ENCODE measurements at places on chromosomes 1 and 21.
A peak's percentile ranks its signal among the peaks of the same experiment; 100 is the strongest.

GRCh38 chr1:230408971-230409370 is 17.2 kb downstream of the PGBD5 start:
- no peak for DNase-seq

DNA sequence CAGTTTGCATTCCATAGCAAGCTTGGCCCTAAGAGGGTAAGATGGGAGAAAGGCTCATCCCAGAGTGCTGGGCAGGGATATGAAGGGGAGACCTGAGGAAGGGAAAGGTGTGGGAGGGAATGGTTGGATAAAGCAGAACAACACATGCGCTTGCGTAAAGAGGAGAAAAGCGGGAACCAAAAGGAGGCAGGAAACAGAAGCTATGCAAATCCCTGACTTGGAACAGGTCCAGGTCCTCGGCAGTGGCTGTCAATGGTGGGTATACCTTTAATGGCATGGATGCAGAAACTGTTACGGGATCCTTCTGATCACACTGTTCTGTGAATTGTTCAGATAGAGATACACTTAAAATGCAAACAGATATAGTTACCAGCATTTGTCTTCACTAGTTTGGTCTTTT is 455.6 kb downstream of the SIPA1L2 start:
- DNase-seq: no peak

GRCh38 chr1:248111157-248111556 is 16.2 kb downstream of the OR2L13 start:
- no peak for DNase-seq

- peak; percentile 55 for DNase-seq
Observed at GRCh38 chr1:36224537-36225282, 467 bp downstream of the THRAP3 start.

DNA sequence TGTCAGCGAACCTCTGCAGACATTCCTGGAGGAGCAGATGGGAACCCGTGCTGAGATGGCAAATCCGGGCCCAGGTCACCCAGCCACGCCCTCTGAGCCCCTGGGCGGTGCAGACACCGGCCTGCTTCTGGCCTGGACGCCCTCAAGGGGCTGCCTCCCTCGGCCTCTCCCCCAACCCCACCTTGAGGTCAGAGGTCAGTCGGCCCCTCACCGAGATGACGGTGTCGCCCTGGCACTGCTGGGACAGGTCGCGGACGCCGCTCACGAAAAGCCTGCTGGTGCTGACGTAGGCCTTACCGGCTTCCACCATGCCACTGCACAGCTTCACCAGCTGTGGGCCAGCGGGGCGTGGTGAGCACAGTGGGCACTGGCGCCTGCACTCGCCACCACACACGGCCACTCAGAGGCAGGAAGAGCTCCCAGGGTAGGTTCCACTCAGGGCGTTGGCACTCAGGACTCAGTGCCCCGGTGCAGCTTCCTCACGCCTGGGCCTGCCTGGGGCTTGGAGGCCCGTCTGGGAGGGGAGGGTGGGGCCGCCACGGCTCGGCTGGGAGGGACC is 4.7 kb downstream of the ACAP3 start:
- no peak for DNase-seq

DNA sequence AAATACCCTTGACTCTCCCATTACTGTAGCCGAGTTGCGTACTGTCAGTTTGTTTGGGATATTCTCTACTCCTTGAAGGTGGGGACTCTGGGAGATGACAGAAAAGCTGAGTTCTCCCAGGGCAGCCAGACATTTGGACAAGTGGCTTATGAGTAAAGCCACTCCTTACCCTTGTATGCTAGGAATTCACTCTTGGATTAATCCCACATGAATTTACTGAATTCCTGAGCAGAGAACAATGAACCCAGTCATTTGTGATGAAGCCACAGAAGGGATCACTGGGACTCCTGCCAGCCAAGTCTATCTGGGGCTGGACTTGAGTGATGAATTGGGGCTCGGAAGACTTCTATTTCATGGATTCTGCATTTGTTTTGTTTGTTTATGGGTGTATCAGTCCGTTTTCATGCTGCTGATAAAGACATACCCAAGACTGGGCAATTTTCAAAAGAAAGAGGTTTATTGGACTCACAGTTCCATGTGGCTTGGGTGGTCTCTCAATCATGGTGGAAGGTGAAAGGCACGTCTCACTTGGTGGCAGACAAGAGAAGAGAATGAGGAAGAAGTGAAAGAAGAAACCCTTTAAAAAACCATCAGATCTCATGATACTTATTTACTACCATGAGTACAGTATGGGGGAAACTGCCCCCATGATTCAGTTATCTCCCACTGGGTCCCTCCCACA is 25.1 kb downstream of the C1orf116 start:
- DNase-seq: no peak

- DNase-seq: no peak
Observed at GRCh38 chr1:201098992-201099677, 13.1 kb downstream of the CACNA1S start.

DNA sequence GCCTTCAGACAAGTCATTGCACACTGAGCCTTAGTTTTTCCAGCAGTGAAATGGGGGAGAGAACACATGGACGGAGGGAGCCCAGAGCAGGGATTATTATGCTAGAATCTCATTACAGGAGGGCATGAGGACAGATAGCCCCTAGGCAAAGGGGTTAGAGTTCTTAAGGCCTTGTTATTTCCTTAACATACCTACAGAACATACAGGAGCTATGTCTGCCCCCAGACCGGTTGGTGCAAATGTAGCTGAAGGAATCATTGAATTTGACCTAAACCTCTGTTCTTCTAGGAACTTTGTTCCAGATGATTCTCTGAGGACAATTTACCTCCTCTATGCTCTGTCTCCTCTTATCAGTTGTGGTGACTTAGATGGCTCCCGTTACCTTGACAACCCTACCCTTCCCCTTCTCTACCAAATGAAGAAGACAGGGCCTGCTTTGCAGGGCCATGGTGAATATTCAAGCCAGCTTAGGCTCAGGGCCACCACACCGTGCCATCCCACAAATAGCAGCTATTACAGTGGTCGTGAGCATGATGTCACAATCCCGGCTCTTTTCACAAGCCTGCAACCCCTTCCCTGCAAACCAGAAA is 156.9 kb downstream of the IGSF21 start:
- no peak for DNase-seq

- no peak for DNase-seq
Observed at GRCh38 chr1:17802164-17802563, 47.0 kb downstream of the ACTL8 start.

GRCh38 chr1:114250683-114251572 is 97.3 kb upstream of the SYT6 start:
- DNase-seq: no peak

- DNase-seq: no peak
Observed at GRCh38 chr1:61210435-61211154, 128.2 kb downstream of the NFIA start.

- DNase-seq: no peak
Observed at GRCh38 chr1:198132060-198132781, 24.6 kb upstream of the NEK7 start.

- DNase-seq: no peak
Observed at GRCh38 chr21:42226626-42227025, 7.7 kb downstream of the ABCG1 start.

- no peak for DNase-seq
Observed at GRCh38 chr1:50978852-50979781, 9.1 kb downstream of the CDKN2C start.

DNA sequence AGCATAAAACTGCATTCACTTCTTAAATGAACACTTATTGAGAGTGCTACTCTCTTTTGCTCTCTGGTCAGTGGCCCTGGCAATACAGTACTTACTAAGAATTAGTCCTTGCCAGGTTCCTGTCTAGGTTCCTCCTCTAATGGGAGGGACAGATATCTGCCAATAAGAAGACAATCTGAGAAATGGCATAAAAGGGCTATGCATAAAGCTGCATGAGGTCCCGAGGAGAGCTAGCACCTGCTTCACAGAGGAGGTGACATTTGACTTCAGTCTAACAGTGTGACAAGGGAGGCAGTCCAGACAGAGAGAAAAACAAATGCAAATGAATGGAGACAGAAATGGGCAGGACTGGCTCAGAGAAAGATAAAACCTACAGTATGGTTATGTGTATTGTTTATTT is 357.1 kb upstream of the SGIP1 start:
- DNase-seq: no peak
